ENCODE measurements at places on chromosomes 1 and 21.

GRCh38 chr21:45410151-45410864 lies 5.3 kb downstream of the COL18A1 start:
- DNase-seq = peak; percentile 77

DNA sequence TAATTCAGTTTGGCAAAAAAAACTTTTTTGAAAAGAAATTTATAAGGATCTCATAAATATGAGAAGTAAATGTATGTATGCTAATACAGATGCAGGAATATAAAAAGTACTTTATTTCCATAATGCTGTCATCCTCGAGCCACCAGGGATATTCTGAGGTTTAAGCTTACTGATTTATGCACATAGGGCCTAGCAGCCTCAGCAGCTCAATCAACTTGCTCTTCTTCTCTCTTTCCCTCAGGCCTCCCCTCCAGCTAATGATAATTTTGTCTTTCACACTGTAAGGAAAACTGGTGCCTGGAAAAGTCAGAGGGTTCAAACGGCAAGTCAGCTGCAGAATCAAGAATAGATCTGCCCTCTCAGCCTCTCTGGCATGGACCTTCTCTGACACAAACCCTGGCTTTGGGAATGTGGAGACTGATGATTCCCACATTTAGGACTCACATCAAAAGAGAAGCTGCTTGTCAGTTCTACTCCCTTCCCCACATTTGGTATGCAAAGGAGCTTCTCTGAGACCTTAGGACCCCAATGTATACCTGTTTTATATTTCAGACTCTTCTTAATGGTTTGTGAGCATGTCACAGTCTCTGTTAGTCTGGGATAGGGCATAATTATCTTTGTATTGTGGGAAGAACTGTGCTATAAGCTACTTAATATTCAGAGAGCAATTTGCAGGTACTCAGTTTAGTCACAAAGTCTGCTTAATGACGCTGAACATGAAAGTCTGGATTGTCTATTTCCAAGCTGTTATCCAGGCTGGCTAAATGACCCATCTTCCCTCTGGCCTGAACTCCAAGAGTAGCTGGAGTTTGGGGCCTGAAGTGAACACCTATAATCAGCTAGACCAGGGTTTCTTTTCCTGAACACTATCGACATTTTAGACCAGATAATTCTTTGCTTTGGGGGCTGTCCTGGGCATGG lies 52.1 kb upstream of the DIPK1A start:
- DNase-seq = no peak

DNA sequence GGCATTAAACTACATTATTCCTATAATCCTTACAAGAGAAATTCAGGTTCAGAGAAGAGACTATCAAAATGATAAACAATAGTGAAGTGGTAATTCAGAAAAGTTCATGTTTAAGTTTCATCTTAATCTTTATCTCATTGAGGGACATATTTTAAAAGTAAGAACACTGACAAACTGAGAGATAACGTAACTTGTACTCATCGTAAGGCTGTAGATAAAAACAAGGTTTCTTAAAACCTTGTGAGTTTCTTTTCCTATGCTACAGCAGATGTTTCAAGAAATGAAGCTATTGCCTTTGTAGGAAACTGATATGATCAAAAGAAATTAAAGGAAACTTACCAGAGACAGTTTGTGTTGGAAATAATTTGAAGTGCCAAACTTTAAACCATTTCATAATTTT lies 65.0 kb downstream of the RERE start:
- DNase-seq = no peak

- DNase-seq = no peak
These were observed 4.4 kb downstream of the AZIN2 start for GRCh38 chr1:33085332-33085731.

DNA sequence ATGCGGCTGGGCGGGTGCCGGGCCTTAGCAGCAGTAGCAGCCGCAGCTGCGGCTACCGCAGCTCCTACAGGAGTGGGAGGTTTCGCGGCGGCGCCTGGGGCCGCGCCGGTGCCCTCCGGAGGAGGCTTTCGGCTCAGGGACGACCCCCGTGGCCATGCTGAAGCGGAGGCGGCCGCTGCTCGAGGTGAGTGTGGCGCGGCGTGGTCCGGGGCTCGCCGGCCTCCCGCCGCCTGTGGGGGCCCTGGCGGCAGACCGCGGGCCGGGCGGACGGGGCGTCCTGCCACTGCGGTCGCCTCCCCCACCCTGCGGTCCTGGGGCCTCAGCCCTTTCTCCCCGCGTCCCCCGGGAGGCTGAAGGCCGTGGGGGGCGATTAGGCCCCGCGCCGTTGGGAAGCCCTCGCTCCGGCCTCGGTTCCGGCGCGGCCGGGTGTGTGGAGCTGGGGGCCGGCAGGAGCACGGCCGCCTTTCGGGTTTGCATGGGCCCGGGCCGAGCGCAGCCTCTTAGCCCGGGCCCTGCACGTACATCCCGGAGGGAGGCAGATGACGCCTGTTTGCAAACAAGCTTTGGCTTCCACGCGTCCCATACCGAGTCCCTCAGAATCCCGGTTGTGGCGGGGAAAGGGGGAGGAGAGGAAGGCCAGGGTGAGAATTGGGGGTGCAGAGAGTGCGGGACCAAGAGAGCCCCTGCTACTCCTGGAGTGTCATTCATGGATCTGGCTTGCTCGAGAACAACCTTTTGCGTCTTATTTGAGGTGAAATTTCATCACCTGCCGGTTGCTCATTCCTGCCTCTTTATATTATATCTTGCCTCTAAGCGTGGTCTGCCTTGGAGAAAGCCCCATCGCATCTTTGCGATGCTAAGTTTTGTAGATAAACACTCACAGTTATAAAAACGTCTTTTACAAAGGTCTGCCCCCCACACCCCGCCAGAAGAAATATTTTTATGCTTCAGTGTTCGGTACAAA lies 613 bp downstream of the ZFYVE9 start:
- DNase-seq = peak; percentile 62

GRCh38 chr1:202505356-202505755 lies 156.9 kb downstream of the PPP1R12B start:
- no peak for DNase-seq

DNA sequence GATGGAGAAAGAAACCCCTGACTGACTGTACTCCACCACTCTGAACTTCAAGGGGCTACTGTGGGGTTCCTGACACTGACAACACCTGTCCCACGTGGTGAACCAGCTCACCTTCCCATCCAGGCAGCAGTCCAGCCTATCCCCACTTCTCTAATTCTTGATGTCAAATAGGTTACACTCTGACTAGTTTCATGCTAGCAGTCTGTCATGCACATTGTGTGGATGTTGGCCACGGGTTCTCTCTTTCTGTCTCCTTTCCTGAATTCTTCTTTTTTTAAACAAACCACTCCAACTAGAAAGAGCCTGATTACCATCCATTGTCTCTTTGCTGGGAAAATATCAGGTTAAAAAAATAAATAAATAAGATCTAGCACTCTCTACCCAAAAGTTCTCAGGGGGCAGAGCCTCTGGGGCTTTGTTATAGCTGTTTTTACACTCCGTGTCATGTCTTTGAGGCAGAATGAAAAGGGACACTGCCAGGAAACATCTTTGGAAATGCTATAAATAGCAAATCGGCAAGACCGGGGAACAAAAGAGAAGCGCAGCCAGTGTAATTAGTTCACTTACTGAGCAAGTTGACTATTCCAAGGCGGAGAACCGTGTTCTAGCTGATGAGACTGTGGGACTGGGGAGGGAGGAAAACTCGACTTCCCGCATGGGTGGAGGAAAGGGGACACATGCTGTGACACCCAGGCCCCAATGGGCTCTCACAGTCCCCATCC lies 356.1 kb downstream of the OMA1 start:
- no peak for DNase-seq

DNA sequence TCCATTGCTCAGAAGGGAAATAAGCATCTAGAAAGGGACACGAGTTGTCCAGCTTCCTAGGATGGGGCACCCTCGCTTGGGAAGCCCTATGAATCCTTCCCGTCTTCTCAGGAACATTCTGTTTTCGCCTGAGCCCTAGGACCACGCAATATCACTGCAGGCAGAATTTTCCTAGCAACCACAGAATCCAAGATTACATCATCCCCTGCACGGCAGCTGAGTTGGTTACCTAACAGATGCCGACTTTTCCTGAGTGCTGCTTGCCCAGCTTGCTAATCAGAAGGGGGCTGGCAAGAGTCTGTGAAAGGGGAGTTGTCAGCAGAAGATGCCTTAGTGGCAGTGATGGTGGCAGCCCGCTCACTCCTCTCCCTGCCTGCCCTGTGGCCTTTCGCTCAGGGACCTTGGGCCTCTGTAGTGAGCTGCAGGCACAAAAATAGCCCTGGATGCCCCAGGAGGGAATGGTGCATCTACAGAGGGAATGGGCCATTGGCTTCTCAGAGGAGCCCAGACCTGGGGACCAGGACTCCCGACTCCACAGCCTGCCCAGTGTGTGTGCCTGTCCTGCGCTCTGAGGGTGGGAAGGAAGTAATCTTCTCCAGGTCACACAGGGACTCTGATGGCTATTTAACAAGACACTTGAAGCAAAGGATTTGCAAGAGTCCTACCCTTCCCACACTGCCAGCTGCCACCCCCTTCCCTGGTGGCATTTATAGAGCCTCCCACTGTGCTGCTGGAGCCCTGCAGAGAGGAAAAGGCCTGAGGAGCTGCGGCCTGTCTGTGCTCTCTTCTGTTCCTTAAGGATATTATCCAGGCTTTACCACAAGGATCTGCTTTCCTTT lies 28.9 kb upstream of the CLSTN1 start:
- DNase-seq = no peak

GRCh38 chr1:17963513-17963912 lies 144.1 kb upstream of the IGSF21 start:
- no peak for DNase-seq

DNA sequence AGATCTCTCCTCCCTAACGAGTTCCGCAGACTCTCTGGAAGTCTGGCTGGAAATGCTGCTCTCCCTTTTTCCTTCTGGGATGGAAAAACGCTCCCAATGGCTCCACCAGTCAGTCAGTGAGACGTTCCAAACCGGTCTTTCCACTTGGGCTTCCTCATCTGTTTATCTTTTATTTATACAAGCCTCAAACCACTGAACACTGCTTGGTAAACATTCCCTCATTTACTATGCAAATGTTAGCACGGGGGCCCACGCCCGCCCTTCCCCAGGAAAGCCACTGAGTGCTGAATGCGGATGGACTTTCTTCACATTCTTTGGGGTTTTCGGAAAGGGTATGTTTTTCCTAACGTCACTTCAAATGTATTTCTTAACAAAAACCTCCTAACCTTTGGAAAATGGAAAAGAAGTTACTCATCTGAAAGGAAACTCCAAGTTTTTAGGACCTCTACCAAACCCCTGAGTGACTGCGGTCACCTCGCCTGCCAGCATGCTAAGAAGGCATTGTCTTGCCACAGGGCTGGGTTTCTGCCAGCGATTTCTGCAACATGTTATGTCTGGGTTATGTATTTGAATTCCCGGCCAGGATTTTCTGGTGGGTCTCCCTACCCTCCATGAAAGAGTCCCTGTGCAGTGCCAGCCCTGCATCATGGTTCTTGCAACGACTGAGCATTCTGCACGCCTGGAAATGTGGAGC lies 14.0 kb upstream of the UMODL1 start:
- DNase-seq = no peak

GRCh38 chr1:12447307-12447706 lies 170.7 kb downstream of the DHRS3 start:
- no peak for DNase-seq

GRCh38 chr1:2425892-2426291 lies 13.5 kb upstream of the PEX10 start:
- no peak for DNase-seq

DNA sequence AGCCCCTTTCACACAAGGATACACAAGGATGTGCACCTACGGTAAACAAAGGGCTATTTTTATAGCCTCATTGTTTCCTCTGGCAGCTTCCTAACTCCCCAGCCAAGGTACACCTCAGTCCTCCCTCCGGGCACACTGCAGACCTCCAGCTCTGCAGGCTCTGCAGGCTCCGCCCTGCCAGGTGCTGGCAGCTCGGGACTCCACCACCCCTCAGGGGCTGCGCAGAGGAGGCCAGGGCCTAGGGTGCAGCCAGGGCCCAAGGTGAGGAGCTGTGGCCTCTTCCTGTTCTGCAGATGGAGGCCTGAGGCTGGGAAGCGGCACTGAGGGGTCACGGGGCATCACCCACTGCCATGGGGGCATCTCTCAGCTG lies 19.8 kb upstream of the CLSTN1 start:
- DNase-seq = no peak

DNA sequence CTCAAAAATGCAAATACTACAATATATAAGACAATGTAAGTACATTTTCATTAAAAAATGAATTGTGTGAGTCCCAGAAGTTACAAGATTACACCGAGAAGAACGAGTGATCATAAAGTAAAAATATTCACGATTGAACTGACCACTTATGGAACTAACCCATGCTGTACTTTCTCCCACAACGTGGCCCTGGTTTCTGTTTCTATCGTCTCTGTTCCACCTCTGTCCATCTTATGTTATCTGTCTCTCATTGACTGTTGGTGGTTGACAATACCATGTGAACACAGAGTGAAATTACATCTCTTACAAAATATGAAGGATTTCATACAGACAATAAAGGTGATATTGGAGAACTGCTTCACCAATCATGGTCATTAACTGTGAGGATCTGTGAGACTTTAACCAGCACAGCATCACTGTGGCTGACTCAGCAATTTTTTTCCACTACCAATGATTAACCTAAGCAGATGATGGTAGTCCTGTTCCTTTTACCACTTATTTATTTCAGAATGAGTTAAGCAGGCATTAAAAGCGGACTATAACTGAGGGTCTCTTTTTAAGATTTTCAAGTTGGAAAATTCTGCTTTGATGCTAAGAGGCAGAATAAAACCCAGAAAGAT lies 165.1 kb downstream of the TGFB2 start:
- no peak for DNase-seq

DNA sequence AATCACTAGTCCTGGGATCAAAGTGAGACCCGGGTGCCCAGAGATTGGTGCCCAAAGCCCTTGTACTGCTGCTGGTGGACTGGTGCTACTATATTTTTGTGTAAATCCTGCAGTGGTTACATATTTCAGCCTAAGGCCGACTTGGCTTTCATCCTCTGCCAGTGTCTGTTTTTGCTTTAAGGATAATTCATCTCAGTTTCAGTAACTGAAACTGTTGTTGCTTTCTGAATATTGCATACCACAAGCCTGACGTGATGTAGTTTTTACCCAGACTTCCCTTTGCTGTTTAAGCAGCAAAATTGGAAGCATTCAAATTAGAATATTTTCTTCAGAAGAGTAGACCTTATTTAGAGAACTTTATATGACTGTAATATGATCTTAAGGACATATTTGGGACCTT lies 341.8 kb downstream of the RYR2 start:
- DNase-seq = no peak

GRCh38 chr1:36729289-36729688 lies 246.6 kb upstream of the CSF3R start:
- DNase-seq = no peak

Measured in K562 (cell line).